K562 (cell line): ENCODE measurements at places on chromosomes 1 and 21. TPM values are rescaled to one million over a fixed set of nuclear protein-coding genes. Genes with fewer than 3 reads are reported as not detected.
A peak's percentile ranks its signal among the peaks of the same experiment; 100 is the strongest.

Gene AMY1C
- total RNA-seq, result not detected in 2 replicates

Gene PPIAL4G
- total RNA-seq, result not detected in 2 replicates

Gene SNX7
- total RNA-seq, result 0.09 and 0.13 TPM in 2 replicates

Gene NR5A2
- 0.25 and 0.33 TPM in 2 replicates for total RNA-seq

DNA sequence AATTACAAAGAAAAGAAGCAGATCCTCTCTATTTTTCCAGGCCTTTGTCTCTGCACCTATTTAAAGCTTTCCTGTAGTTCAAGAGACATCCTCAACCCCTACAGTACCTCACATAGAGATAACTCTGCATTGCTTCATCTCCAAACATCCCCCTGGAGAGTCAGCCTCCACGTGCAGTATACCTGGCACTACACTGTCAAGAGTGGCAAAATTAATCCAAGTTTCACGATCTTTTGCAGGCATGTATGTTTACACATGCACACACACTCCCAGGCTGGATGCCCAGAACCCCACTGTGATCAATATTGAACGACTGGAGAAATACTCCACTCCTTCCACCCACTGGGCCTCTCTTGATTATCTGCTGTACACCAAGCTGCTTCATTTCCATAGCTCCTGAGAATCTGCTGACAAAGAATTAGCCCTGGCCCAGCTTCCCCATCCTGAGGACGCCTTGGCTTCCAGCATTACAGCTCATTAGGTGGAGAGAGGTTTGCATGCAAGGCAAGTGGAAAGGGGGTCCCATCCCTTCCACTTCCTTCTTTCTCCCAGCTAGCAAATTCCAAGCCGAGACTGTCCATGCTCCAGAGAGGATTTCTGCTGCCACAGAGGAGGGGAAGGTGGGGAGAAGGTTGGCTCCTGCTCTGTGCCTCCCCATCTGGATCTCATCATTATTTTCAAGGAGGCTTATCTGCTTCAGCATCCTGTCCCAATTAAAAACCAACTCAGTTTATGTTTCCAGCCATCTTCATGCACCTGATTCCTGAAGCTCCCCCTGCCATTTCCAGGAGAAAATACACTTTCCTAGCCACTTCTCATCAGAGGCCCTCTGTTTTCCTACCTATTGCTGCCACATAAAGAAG lies 66.5 kb upstream of the GOLT1A start:
- DNase-seq, result no peak
- peaks cover 68% of the 10 kb centered on the region for H3K27me3 ChIP-seq
- no peaks in the 10 kb centered on the region for H3K4me1 ChIP-seq

DNA sequence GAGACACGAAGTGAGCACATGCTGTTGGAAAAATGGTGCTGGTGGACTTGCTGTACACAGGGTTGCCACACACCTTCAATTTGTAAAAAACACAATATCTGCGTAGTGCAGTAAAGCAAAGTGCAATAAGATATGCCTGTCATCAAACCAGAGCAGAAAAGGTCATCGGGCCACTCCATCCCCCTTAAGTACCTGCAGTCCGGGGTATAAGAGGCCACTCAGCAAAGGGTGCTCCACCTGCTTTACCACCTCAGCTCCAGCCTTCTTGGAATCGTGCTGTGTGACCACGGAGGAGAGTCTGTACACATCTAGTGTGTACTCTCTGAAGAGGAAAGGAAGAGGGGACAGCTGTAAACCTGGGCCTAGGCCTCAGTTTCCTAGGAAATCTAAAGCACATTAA lies 10.9 kb downstream of the YARS1 start:
- no peaks in the 10 kb centered on the region for H3K4me1 ChIP-seq
- no peak overlapping the region for H3K4me3 ChIP-seq
- DNase-seq, result no peak
- H3K27ac ChIP-seq, result no peak overlapping the region
- H3K36me3 ChIP-seq, result peaks cover 78% of the 10 kb centered on the region

DNA sequence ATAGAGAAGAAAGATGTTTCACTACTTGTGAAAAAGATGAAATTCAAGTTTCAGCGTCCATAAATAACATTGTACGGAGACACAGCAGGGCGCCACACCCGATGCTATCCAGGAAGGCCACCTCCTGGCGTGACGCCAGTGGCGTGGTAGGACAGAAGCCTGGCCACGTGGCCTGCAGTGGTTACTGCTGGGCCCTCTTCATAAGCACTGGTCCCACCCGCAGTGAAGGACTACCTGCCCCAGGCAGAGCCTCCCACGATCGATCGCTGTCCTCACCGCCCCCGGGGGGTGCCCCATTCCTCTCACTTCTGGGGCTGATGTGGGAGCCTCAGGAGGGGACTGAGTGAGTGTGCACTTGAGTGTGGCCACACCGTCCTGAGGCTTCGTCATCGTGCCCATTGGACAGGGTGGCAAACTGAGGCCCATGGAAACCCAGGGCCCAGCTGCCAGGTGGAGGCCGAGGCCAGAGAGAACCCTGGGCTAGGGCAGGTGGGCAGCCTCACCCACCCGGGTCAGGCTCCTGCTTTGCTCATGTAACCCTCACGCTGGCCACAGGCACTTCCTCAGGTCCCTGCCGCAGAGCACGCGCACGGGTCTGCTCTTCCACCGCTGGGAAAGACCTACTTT lies 11.7 kb upstream of the HES5 start:
- peak overlapping the region; percentile 63 for H3K27ac ChIP-seq
- peak; percentile 79 for DNase-seq
- no peaks in the 10 kb centered on the region for H3K36me3 ChIP-seq
- peaks cover 16% of the 10 kb centered on the region for H3K27me3 ChIP-seq
- H3K4me1 ChIP-seq, result peaks cover 54% of the 10 kb centered on the region
- no peak overlapping the region for H3K4me3 ChIP-seq

- no peaks in the 10 kb centered on the region for H3K36me3 ChIP-seq
- H3K27ac ChIP-seq, result no peak overlapping the region
- no peak for DNase-seq
- peaks cover 4% of the 10 kb centered on the region; the same call in 1 of the 2 replicates for H3K4me1 ChIP-seq
Measured at GRCh38 chr1:41735631-41736260, 183.0 kb downstream of the HIVEP3 start.

DNA sequence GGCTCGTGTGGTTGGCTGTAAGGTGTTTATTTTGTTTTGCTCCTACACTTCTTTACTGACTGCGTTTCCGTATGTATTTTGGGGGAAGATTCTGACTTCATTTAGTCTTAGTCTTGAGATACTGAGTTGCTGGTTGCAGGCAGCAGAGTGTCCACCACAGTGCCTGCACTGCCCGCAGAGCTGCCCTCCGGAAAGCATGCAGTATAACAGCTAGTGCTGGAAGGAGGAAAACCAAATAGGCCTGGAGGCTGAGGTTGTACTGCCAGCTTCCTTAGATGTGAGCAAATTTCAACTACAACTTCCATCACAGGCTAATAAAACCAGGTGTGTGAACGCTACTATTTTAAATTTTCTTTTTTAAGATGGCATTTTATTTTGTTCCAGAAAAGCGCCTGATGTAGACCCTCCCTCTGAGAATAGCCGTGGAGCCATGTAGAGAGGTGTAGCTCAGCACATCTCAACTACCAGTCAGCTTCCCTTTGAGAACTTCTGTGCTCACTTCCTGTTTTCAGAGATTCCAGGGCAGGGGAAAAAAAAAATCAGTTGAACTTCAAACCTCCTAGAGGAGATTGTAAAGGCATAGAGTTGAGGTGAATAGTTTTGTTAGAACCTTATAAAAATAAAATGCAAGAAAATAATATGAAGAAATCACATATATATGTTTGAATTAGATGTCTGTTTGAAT lies 17.6 kb downstream of the LMO4 start:
- no peak overlapping the region for H3K27ac ChIP-seq
- H3K27me3 ChIP-seq, result no peaks in the 10 kb centered on the region
- no peak for DNase-seq
- H3K4me3 ChIP-seq, result no peak overlapping the region
- no peaks in the 10 kb centered on the region for H3K4me1 ChIP-seq

DNA sequence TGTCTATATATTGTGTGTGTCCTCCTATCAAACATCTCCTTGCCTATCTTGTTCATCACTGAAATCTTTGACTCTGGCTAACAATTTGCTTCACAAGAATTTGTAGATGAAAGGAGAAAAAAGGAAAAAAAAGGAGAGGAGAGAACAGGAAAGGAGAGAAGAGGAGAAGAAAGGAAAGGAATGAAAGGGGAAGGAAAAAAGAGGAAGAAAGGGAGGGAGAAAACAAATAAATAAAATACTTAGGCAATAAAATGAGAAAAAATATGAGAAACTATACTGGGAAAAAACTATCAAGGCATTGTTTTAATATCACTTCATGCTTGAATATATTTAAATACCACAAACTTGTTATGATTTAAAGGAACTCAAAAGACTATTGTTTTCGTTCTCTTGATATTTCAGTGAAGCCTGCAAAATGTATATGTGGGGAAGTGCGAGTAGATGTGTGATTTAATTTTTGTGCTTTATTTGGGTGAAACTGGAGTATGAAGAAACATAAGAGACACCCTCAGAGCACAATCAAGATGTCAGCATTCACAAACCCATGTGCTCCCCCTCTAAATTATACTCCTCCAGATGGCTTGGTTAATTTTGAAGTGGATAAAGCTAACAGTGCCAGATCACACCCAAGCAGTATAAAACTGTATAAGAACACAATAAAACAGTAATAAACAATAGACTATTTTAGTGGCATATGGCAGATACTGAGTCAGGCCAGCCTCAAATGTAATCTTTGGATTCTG lies 205.7 kb upstream of the SAMSN1 start:
- peaks cover 26% of the 10 kb centered on the region; the same call in 2 of the 3 replicates for H3K4me1 ChIP-seq
- H3K27me3 ChIP-seq, result no peaks in the 10 kb centered on the region
- peak overlapping the region; percentile 92 for H3K27ac ChIP-seq
- no peak for DNase-seq
- H3K36me3 ChIP-seq, result peaks cover 18% of the 10 kb centered on the region

DNA sequence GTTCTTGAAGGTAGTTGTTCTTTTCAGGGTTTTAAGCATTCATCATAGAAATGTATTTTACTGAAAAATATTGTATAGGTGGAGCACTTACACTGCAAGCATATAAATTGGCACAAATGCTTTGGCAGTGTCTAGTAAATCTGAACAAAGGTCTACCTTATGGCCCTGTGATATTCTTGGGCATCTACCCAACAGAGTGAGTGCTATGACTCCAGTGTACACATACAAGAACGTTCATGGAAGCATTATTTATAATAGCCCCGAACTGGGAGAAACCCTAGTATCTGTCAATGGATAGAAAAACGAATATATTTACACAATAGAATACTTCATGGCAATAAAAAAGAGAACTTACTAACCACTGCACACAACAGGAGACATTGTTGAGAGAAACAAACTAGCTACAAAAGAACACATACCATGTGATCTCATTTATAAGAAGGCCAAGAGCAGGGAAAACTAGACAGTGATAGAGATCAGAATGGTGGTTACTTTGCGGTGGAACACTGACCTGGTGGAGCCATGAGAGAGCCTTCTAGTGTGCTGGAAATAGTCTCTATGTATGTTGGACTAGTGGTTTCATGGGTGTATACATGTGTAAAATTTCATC lies 96.0 kb downstream of the MAB21L3 start:
- DNase-seq, result no peak
- peaks cover 6% of the 10 kb centered on the region for H3K27me3 ChIP-seq
- H3K4me1 ChIP-seq, result no peaks in the 10 kb centered on the region
- H3K36me3 ChIP-seq, result no peaks in the 10 kb centered on the region
- no peak overlapping the region for H3K27ac ChIP-seq

- no peak for DNase-seq
- H3K4me1 ChIP-seq, result no peaks in the 10 kb centered on the region
Measured at GRCh38 chr21:22444990-22445389, 1446.8 kb downstream of the NCAM2 start.

- peaks cover 20% of the 10 kb centered on the region for H3K27me3 ChIP-seq
- H3K4me3 ChIP-seq, result no peak overlapping the region
- H3K27ac ChIP-seq, result no peak overlapping the region
- H3K36me3 ChIP-seq, result no peaks in the 10 kb centered on the region
- DNase-seq, result no peak
- no peaks in the 10 kb centered on the region; the same call in 1 of the 3 replicates for H3K4me1 ChIP-seq
Measured at GRCh38 chr1:205837382-205837970, 12.5 kb downstream of the PM20D1 start.

DNA sequence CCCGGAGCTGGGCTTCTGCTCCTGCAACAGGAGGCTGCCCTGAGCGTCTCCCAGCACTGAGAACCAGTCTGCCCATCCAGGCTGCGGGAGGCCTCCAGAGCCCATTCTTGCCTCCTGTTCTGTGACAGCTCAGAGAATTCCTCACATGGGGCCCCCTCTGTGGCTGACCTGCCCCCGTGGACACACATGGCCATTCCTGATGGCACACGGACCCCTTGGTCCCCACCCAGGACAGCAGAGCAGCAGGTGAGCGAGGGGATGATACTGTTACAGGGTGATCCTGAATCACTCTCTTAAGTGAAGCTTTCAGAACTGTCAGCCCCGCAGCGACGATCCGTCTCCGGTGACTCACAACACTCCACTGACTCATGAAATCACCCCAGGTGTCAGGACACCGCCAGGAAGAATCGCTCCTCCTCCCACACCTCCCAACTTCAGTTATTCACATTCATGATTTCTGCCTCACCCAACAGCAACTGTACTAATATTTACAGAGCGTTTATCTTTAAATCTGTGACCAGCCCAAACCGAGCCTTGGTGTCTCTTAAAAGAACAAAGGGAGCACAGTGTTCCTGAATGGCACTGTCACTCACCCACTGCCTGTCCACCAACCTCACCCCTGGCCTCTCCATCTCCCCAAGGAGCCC lies 22.5 kb downstream of the CHD5 start:
- peak; percentile 58 for DNase-seq
- peaks cover 81% of the 10 kb centered on the region for H3K27me3 ChIP-seq
- H3K4me1 ChIP-seq, result no peaks in the 10 kb centered on the region; the same call in 2 of the 3 replicates

GRCh38 chr1:59738152-59738551 lies 76.6 kb upstream of the HOOK1 start:
- DNase-seq, result no peak
- no peak overlapping the region for H3K27ac ChIP-seq
- H3K4me1 ChIP-seq, result no peaks in the 10 kb centered on the region; the same call in 2 of the 3 replicates
- H3K27me3 ChIP-seq, result no peaks in the 10 kb centered on the region

DNA sequence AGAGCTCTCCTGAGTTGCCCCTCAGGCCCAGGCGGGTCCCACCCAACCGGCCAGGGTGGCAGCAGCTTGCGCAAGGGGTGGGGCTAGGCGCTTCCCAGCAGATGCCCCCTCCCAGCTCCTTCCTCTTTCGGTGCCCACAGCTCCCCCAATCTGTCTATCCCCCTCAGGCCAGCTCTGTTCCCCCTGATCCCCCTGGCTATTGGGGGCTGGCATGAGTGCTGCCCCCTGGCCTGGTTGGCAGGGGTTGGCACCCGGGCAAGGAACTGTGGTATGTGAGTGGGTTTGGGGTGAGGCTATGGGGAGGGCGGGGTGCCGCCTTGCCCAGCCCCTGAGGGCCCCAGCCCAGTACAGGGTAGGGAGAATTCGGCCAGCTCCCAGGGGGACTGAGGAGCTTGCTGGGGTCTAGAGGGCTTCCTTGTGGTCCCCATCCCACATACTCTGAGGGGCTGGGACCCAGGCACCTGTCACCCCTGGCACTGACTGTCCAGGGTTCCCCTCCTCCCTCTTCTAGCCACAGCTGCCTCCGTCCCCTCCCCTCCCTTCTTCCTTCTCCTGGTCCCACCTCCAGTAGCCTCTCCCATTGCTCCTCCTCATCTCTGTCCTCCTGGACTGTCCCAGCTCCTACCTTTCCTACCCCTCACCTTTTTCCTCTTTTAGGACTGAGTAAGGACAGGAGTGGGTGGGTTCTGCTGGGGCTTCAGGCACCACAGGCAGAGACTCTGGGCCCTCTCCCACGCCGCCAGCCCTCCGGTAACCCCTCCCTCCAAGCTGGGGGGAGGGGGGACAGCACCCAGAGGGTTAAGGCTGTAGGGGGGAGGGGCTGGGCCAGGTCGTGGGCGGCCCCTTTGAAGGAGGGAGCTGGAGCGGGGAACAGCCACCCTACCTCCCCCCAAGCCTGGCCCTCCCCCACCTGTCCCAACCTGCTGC lies 5.7 kb downstream of the ZBTB7B start:
- H3K27ac ChIP-seq, result peak overlapping the region; percentile 57
- DNase-seq, result peak; percentile 81
- no peak overlapping the region; the same call in 1 of the 2 replicates for H3K4me3 ChIP-seq
- peaks cover 91% of the 10 kb centered on the region for H3K4me1 ChIP-seq
- H3K36me3 ChIP-seq, result peaks cover 68% of the 10 kb centered on the region; the same call in 2 of the 3 replicates
